Left renal cortex interstitium (tissue), 4 donors: ENCODE measurements at places on chromosomes 12 and 14.
A peak's percentile ranks its signal among the peaks of the same experiment; 100 is the strongest.

GRCh38 chr12:47744005-47744651 is 14.6 kb downstream of the RAPGEF3 start:
- no peak for DNase-seq

DNA sequence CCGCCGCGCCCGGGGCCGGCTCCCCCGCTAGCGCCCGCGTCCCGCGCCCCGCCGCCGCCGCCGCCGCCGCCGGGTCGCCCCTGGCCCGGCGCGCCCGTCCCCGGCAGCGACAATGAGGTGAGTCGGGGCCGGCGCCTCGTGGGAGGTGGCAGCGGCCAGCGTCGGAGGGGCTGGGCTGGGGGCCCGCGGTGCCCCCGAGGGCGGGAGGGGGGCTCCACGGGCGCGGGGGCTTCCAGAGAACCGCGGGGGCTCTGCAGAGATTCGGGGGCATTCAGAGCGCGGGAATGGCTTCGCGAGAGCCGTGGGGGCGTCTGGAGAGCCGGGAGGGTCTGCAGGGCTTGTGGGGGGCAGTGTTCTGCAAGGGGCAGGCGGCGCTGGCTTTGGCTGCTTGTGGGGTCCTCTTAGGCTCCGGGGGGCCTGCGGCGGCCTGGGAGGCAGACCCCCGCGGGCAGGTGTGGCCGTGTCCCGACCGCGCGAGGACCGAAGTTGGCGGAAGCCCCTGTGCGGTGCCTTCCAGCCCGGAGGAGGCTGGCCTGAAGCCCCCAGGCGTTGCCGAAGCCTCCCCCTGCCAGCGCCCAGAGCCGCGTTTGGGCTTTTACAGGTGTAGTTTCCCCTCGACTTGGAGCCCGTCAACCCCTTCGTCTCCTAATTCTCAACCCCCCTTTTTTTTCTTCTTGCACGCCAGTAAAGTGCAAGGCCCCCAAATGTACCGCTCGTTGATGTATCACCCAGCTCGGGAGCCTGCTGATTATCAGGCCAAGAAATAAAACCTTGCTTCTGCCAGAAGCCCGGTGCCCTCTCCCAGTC is 93.1 kb upstream of the EVL start:
- no peak for DNase-seq

GRCh38 chr12:117063162-117063911 is 35.9 kb downstream of the TESC start:
- DNase-seq: no peak

- no peak for DNase-seq
Observed at GRCh38 chr14:105430565-105430964, 10.9 kb downstream of the MTA1 start.

- no peak for DNase-seq
Observed at GRCh38 chr12:85155791-85156190, 119.6 kb downstream of the LRRIQ1 start.

GRCh38 chr14:77302926-77303325 is 17.8 kb downstream of the POMT2 start:
- DNase-seq: no peak

DNA sequence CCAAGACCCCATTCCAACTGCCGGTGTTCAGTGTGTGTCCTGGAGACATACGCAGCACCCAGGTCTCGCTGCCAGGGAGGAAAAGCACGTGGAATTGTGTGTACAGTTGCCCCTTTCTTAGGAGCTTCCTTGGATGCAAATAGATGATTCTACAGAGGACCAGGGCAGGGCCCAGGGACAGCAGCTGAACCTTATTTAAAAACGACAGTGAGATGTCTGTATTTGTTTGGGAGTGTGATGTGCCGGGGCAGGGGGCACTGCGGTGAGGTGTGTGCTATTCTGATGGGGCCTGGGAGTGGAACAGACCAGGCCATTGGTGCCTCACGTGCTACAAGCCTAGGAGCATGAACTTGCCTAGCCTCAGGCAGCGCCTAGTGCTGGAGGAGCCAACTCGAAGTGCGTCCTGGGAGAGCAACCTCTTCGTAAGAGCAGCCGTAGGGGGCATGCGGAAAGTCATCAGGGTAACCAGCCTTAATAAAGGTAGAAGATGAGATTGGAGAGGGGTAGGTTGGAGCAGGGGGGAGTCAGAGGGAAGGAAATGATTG is 98.3 kb upstream of the ESRRB start:
- no peak for DNase-seq

GRCh38 chr14:95871531-95871930 is 5.1 kb upstream of the TUNAR start:
- no peak for DNase-seq

DNA sequence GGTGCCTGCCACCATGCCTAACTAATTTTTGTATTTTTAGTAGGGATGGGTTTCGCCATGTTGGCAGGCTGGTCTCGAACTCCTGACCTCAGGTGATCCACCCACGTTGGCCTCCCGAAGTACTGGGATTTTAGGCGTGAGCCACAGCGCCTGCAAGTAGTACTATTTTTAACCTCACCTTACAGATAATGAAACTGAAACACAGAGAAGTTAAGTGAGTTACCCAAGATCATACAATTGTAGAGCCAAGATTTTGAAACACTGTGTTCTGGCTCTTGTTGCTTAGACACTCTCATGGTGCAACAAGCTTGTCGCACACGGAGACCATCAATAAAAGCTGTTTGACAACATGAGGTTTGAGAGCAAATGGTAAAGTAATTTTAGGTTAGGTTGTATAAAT is 159.1 kb upstream of the LMNTD1 start:
- no peak for DNase-seq

DNA sequence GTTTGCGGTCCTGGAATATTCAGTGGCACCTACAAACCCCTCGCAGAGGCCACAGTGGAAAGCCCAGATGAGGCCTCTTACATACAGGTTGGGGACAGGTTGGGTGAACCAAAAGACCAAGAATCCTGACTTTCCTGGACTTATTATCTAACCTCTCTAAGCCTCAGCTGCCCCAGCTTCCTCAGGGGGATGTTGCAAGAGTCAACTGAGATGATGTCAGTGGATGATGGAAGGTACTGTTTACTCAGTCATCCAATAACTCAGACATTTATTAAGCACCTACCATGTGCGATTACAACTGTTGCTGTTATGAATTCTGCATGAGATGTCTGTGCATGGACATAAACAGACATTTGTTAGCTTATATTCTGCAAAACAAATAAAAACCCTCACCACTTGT is 72.8 kb downstream of the RFX4 start:
- DNase-seq: no peak

DNA sequence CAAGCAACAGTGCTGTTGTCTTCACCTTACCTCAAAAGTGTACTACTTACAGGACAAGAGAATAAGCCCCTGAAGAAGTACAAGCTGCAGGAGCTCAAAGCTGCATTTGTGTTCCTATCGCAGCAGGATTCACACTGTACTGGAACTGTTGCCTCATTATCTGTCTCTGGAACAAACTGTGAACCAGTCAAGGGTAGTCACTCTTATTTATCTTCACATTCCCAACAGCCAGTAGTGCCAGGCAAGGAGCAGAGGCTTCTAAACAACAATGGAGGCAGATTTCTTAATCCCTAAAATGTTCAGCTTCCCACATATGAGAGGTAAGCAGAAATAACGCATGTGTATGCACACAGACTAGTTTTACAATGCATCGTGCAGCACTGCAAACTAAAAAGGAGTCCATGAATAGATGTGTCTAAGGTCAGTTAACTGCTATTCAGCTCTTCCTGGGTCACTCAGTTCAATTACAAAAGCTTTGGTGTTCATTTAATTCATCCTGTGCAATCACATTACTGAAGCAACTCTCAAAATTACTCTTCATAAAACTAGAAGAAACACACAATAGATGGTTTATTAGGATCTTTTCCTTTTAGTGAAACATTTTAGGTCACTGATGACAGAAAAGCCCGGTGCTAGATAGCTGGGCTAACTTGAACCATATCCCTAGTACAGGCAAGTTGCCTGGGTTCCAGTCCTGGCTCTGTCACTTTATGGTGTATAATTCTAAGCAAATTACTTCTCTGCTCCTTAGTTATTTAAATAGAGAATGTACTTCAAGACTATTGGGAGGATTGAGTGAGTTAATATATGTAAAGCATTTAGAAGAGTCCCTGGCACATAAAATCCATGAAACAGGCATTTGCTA is 2.7 kb downstream of the APPL2 start:
- DNase-seq: no peak

- no peak for DNase-seq
Observed at GRCh38 chr12:44154128-44154527, 318.2 kb downstream of the TMEM117 start.

- DNase-seq: no peak
Observed at GRCh38 chr12:8887285-8887715, 27.0 kb upstream of the PHC1 start.

- DNase-seq: no peak
Observed at GRCh38 chr12:46965880-46966279, 113.5 kb upstream of the PCED1B start.

- no peak for DNase-seq
Observed at GRCh38 chr14:87013583-87013982, 979.4 kb downstream of the GALC start.

GRCh38 chr14:70821584-70822529 is 12.5 kb upstream of the MAP3K9 start:
- DNase-seq: no peak

DNA sequence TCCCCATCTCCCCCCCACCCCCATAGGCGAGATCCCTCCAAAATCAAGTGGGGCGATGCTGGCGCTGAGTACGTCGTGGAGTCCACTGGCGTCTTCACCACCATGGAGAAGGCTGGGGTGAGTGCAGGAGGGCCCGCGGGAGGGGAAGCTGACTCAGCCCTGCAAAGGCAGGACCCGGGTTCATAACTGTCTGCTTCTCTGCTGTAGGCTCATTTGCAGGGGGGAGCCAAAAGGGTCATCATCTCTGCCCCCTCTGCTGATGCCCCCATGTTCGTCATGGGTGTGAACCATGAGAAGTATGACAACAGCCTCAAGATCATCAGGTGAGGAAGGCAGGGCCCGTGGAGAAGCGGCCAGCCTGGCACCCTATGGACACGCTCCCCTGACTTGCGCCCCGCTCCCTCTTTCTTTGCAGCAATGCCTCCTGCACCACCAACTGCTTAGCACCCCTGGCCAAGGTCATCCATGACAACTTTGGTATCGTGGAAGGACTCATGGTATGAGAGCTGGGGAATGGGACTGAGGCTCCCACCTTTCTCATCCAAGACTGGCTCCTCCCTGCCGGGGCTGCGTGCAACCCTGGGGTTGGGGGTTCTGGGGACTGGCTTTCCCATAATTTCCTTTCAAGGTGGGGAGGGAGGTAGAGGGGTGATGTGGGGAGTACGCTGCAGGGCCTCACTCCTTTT is 2.7 kb downstream of the GAPDH start:
- DNase-seq: no peak

- DNase-seq: no peak
Observed at GRCh38 chr12:115155665-115156645, 472.0 kb upstream of the TBX3 start.

DNA sequence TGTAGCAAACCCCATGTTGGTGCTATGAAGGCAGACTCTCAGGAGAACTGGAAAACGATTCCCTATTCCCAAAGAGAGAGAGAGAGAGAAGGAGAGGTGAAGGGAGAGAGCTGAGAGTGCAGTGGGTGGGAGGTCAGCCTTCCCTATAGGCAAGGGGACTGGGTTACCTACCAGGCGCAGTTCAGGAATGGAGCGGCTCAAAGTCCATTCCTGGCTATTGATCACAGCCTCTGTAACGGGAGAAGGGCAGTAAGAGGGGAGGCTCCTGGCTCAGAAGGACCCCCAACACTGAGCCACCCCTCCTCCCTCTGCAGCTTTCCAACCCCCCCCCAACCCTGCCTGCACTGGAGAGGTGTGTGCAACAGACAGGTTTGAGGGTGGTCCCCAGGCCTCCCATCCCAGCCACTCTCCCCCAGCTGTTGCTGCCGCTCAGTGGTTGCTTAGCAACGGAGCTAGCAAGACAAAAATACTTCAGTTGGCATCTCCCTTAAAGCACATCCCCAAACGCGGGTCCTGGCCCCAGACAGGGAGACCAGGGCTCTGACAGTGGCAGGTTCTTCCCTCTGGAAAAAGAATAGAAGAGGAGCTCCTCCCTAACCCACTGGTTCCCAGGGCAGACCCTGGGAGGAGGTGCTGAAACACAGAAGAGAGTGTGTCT is 3.2 kb downstream of the AGAP2 start:
- DNase-seq: no peak

- no peak for DNase-seq
Observed at GRCh38 chr12:121799156-121799841, 4.5 kb upstream of the SETD1B start.

- DNase-seq: no peak
Observed at GRCh38 chr14:100019156-100019744, 46.0 kb upstream of the EVL start.

DNA sequence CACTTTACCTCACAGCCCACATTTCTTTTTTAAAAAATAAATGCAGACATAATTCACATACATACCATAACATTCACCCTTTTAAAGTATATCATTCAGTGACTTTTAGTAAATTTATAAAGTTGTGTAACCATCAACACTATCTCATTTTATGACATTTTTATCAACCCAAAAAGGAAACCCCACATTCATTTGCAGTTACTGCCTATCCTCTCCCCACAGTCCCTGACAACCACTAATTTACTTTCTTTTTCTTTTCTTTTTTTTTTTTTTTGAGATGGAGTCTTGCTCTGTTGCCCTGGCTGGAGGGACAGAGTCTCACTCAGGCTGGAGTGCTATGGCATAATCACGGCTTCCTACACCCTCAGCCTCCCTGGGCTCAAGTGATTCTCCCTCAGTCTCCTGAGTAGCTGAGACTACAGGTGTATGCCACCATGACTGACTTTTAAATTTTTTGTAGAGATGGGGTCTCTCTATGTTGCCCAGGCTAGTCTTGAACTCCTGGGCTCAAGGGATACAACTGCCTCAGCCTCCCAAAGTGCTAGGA is 1.5 kb upstream of the EP400 start:
- DNase-seq: no peak

DNA sequence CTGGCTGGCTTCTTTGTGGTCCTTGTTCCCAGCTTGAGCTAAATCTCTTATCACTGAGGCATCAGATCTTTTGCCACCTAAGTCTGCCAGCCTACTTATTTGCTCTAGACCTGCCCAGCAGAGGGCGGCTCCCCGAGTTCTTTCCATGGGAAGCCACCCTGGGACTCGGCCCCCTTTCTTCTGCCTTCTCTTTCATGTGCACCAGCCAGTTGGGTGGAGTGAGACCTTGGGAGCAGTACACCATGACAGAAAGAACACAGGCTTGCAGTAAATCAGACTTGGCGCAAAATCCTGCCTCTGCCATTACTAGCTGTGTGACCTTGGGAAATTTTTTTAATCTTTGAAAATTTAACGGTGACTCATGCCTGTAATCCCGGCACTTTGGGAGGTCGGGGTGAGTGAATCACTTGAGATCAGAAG is 7.4 kb downstream of the SMAGP start:
- DNase-seq: peak; percentile 51

DNA sequence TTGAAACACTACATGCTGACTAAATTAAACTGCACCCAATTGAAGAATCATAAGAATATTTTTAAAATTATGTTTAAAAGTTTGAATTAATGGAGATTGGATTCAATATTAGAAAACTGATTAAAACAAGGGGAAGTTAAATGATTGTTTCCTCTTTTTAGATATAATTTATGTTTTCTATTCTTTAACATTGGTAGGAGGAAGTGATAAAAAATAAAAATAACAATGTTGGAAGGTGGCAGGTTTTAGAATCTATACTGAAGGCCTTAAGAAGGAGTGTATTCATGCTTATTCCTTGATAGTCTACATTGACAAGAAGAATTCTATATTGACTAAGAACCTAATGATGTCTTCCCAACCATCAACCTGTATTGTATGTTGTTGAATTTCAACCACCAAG is 168.1 kb downstream of the PDZRN4 start:
- DNase-seq: no peak

- no peak for DNase-seq
Observed at GRCh38 chr12:105253866-105254513, 18.0 kb upstream of the APPL2 start.

- DNase-seq: no peak
Observed at GRCh38 chr12:18428416-18428815, 167.1 kb downstream of the PIK3C2G start.

GRCh38 chr12:54980341-54980740 is 4.2 kb downstream of the TESPA1 start:
- DNase-seq: no peak
